HFF-Myc (cell line): ENCODE measurements at places on chromosomes 4 and X.

GRCh38 chrX:108464604-108465003, 25.0 kb downstream of the COL4A5 start:
- DNase-seq: no peak

- DNase-seq: no peak
Measured at GRCh38 chr4:147303873-147304229, 177.0 kb upstream of the EDNRA start.

GRCh38 chr4:121998024-121998423, 46.2 kb upstream of the TRPC3 start:
- no peak for DNase-seq

GRCh38 chr4:31088600-31089230, 368.5 kb downstream of the PCDH7 start:
- no peak for DNase-seq

DNA sequence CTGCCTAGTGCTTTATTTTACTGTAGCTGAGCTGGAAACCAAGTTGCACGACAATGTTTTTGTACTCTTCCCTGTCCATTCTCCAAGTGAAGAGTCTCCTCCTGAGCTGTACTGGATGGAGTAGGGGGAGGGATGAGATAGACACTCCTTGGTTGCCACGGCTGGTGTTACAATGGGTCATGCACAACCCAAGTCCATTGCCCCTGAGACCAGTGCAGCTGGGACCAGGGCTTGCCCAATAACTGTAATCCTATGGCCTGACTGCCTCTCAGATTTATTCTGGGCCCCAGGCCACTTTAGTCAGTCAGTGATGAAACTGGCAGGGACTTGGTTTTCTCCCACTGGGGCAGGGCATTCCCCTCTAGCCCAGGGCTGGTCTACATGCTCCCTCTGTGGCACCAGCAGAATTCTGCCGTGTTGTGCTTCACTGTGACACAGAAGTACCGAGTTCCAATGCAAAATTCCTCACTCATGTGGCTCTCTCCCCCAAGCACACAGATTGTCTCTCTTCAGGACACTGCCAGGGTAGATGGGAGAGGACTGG, 203.3 kb upstream of the PCDH18 start:
- DNase-seq: no peak

DNA sequence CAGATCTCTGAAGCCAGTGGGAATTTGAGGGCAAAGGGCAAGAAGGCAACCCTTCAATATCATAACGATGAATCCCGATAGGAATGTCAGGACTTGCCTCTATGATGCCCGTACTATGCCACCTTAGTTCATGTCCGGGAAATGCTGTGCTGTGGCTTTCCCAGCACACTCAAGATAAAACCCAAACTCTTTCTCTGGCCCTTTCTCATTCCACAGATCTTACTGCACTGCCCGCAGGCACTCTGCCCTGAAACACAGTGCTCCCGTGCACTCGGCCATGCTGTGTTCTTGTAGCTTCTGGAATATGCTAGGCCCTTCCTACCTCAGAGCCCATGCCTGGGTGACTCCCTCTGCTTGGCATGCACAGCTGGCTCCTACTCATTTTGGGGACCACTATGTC, 26.3 kb downstream of the SORCS2 start:
- DNase-seq: no peak

DNA sequence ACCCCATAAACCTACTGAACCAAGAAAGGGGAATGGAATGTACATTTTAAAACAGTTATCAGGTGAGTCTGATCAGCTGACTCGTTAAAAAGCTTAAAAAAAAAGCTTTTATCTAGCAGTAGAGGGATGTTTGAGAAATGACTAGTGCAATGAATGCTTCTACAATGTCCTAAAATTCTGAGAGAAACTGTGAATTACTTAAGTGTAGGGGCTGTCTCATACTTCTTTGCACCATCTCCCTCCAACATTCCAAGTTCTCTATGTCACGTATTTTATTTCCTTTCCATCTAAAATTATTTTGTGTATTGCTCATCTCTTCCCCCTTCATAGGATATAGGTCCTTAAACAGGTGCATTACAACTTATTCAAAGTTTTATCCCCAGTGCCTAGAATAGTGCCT, 11.9 kb upstream of the AREG start:
- no peak for DNase-seq

DNA sequence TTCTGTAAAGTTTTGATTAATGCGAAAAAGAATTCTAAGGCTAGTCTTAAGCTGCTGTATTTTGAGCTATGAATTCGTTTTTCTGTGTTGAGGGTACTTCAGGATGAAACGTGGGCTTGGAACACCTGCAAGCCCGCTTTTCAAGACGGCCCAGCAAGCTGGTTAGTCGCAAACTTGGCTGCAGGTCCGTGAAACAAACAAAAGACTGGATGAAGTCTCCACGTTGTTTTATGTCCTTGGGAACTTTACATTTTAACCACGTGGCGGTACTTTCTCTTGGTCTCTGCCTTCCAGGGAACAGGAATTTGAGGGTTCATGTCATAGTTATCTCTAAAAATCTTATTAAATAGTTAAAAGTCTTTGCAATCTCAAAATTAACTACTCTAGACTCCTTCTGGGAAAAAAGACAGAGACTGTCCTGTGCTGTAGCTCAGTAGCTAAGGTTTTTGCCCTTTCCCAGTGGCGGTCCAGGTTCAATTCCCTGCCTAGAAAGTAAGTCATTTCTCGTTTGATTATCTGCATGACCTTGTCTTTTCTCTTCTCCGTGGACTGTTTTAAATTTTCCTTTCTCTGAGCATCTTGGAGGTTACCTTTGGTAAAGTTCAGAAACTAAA, 21.0 kb downstream of the TENM3 start:
- no peak for DNase-seq

- DNase-seq: no peak
Measured at GRCh38 chrX:77065896-77066295, 381.3 kb upstream of the FGF16 start.

DNA sequence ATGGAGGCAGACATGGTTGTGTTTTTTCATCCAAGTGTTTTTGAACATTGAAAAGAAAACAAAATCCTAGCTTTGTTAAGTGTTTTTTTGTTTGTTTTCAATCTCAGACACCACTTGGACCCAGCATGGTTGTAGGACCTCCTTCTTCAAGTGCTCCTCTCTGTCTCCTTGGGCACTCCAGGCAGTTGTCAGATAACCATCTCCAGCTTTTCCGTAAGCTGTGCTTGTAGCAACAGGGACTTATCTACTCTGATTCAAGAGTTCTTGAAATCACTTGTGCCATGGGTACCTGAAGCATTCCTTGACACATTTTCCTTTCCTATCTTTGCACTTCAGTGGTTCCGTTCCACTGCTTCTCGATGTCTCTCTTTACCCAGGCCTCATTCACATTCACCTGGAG, 334.9 kb upstream of the DDX53 start:
- no peak for DNase-seq

GRCh38 chr4:139163806-139164206, 13.2 kb downstream of the ELF2 start:
- no peak for DNase-seq

DNA sequence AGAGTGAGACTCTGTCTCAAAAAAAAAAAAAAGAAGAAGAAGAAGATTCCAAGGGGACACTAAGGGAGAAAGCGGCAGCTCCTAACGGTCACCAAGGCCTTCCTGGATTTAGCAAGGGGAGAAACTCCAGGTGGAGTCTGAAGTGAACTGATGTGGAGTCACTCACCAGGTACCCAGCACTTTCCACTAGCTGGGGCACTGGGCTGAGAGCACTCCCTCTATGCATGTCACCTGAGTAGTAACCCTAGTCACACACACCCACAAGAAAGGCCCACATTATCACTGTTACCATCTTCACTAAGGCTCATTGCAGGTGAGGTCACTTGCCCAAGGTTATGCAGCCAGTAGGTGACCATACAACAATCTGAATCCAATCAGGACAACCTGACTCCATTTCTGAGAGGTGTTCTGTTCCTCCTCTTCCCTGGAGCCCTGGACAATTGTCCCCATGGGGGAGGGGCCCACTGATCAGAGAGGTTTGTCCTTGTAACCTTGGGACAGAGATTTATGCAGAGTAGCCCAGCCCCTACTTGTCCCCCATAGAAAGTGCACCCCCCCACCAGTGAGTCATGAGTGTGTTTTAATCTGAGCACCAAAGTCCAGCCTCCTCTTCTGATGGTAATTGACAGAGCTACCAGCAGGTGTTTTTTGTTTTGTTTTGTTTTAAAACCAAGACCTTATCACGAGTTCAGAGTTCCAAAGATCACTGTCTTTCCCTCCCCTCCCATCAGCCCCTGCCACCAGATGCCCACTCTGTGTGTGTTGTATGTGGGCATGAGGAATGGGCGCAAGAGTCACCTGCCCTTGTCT, 5.9 kb upstream of the SASH3 start:
- no peak for DNase-seq

DNA sequence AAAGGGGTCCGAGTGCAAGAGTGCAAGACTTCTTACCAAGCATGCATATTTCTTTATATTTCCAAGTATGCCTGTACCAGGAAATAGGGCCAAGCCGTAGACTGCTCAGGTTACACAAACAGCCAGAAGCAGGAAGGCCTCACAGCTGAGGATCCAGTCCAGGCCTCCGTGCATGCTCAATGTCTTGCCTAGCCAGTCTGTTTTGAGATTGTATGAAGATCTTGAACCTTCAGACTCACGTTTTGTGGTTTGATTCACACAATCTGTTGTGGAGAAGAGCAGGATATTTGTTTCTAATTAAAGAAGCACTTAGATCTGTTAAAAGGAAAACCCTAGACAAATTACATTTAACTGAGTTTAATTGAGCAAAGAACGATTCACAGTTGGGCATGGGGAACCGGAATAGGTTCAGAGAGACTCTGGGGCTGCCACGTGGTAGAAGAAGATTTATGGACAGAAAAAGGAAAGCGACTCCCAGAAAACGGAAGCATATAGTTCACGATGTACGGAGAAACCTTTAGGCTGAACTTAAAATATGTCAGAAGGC, 1.2 kb downstream of the MGST2 start:
- DNase-seq: no peak

GRCh38 chr4:2390146-2390545, 28.3 kb downstream of the ZFYVE28 start:
- DNase-seq: no peak

DNA sequence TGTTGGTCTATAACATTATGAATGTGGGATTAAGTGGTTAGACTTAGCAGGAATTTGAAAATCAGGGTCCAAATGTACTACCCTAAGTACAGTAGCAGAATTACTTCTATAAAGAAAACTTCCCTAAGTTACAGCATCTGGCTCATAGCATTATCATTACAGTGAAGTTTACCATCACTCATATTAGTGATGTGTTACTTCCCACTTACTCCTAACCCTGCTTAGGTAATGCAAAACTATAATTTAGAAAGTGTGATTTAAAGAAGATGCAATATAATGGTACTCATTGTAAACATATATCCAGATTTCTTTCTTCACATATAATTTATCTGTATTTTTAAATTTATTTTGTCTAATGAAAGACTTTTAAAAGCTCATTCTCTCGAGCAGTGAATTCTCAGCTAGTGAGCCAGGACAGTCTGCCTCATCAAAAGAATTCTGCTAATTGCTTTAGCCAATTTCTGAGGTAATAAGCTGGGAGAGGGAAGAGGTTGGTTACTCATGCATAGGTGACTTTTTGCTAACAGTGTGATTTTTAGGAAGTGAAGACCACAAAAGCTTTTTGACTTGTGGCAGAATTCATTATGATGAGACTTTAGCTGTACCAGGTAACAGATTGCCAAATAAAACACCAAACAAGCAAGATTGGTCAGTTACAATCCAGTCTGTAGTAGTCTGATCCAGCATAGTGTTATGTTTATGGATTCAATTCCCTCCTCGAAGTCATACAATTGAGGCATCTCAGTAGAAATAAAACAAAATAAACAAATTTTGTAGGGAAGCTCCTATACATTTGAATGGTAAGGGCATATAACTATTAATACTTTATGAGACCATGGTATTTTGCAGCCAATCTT, 21.0 kb downstream of the PLS3 start:
- no peak for DNase-seq

GRCh38 chr4:82053396-82053795, 320.4 kb downstream of the HNRNPD start:
- no peak for DNase-seq

DNA sequence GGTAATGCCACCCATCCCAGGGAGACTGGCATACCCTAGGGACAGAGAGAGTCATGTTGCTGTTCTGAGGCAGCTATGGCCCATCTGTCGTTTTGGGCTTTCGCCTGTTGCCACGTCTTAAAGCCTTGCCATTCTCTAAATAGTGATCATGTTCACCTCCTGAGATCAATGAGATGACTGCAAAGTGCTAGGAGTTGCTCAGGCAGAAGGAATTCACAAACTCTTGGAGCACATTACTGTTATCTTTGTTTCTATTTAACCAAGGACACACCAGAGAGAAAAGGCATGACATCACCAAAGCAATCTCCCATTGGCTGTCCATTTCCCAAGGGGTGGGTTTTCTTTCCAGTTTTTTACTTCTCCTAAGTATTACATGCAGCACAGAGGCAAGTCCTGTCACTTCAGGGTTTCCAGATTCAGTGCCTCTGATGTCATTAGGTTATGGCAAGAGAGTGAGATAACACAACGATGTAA, 37.1 kb upstream of the SETD7 start:
- no peak for DNase-seq

DNA sequence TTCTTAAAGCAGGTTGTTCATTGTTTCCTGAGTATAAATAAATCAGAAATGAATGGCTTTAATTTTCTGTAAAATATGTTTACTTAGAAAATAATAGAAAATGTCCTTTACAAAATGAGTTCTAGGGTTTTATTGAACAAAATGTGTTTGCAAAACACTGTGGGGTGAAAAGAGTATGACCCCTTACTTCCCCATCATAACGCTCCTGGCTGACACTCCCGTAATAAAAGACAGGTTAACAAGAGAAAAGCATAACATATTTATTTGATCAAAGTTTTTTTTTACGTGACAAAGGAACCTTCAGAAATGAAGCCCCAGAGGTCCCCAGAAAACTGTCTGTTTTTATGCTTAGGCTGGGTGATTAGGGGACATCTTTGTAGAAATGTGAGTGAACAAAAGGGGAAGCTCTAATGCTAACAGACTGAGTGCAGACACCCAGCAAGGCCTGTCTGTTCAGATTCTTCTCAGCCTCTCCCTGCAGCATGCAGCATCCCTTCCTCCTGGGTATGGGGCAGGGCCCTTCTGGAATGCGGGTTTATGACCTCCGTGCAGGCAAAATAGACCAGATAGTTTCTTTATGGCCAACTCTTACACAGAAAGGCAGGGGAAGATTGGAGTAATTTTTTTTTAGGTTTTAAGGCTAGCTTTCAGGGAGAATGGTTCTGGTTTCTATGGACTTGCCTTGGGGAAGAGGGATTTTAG, 26.1 kb downstream of the ZFP42 start:
- no peak for DNase-seq

GRCh38 chr4:83074086-83074704, 39.2 kb downstream of the COPS4 start:
- peak; percentile 65 for DNase-seq
